ENCODE measurements at places on chromosomes 13 and 19.

DNA sequence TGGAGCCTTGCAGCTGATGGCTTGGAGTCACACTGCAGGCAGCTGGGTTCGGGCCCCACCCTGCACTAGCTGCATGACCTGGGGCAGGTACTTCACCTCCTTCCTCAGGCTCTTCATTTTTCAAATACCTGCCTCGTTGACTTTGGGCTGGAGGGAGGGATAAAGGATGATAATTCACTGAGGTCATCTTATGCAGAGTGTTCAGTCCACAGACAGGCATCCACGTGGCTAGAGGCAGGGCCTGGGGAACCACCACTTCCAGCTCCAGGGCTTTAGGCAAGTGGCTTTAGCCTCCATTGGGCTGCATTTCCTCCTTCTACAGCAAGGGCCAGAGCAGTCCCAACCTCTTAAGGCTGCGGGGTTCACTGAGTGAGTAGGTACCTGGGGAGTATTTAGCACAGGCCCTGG lies 84.8 kb downstream of the SIPA1L3 start:
- DNase-seq, result no peak

- DNase-seq, result no peak
These were observed 72.0 kb upstream of the MCF2L start for GRCh38 chr13:112896736-112897602.

- no peak for DNase-seq
These were observed 40.1 kb downstream of the HSPH1 start for GRCh38 chr13:31121379-31122140.

DNA sequence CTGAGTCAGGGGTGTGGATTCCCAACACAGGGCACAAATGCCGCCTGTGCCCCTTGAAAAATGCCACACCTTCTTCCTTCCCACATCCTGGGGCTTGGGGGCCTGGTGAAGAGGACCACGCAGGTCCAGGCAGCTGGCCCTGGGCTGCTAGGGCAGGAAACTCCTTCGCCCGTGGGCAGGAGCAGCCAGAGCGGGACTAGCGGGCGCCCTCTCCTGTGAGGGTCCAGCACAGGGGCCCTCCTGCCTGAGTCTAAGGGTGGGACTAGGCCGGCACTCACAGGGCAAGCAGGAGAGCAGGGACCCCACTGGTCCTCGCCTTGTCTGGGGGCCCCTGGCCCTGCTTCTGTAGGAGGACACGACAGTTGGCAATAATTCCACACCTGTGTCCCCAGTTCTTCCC lies 7.5 kb upstream of the CEBPA start:
- DNase-seq, result no peak

DNA sequence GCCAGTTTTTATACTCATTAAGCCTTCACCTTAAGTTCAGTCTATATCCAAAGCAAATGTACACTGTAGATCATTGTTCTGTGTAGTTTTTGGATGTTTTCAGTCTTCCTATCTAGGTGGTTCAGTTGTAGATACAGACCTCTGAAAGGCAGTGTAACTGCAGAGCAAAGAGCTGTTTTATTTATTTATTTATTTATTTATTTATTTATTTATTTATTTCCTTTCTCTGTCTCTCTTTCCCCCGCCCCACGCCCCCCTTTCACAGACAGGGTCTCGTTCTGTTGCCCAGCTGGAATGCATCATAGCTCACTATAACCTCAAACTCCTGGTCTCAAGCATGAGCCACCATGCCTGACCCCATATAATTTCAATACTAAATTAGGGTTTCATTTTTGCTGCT lies 281.8 kb upstream of the KLHL1 start:
- DNase-seq, result no peak

DNA sequence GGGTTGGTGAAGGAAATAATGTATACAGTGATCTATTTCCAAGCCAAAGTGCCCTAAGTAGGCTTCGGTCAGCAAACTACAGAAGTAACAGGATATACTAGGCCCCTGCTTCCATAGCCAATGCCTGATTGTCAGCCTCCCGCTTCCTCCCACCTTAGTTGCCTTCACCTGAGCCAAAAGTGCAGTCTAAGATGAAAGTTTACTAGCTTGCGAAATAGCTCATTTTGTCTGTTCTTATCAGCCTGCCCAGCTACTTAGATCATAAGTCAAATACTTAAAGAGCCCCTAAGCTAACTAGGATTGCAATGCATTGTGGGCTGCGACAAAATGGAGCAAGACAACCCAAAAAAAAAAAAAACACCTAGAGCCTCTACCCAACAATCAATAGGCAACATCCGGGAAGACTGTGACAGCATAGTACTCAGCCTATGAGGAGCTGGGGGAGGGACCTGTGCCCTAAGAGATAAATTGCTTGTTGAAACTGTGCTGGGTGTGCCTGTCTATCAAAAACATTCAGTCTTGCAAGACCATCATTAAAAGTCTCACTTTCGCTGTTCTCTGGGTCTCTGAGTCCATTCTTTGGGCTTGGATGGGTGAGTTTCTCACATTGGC lies 454.7 kb upstream of the TSHZ3 start:
- no peak for DNase-seq

GRCh38 chr13:98507282-98507797 lies 69.6 kb downstream of the STK24 start:
- peak; percentile 26 for DNase-seq

- no peak for DNase-seq
These were observed 32.8 kb downstream of the TMEM161A start for GRCh38 chr19:19105365-19106055.

GRCh38 chr13:111401755-111402154 lies 81.3 kb downstream of the TEX29 start:
- no peak for DNase-seq

DNA sequence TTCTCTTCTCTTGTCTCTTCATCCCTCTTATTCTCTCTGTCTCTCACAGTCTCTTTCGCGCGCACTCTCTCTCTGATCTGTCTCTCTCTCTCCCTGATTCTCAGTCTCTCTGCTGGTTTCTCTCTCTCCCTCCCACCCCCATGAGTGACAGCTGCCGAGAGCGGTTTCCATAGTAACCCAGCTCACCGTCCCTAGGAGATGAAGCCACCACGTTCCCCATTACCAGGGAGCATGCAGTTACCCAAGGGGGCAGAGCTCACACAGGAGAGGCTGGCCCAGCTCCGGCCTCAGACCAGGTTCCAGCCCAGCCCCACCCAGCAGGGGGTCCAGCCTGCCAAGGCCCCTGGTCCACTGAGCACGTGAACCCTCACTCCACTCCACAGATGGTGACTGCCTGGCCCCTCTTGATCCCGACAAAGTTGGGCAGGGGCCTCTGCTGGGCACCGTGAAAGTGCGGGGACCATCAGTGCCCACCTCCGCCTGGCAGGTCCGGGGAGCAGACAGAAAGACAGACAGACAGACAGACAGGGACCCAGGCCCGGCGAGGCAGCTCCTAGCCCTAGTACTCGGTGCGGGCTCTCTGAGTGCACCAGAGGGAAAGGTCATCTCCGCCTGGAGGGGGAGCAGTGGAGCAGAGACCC lies 50.6 kb downstream of the CELF5 start:
- DNase-seq, result peak; percentile 43

GRCh38 chr19:35293363-35293739 lies 1.4 kb downstream of the MAG start:
- no peak for DNase-seq
